ENCODE measurements at places on chromosomes 5 and 9.

DNA sequence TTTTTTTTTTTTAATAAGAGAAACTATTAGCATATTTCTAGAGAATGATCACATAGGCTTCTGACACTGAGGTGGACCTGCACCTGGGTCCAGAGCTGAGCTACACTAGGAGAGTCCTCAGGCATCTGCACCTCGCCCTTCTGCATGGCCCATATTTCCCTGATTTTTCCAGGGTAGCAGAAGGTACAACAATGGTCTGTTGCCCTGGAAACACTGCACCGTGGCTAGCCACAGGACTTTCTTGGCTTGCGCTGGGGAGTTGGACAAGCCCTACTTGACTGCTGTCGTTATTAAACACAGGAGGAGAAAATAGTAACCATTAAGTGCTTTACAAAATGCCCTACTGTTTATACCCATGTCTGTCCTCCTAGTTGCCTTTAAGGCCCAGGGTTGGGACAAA, 615.7 kb upstream of the MEF2C start:
- no peak for DNase-seq

- DNase-seq = no peak
These were observed 9.9 kb downstream of the PRUNE2 start for GRCh38 chr9:76896035-76896434.

- no peak for DNase-seq
These were observed 1.1 kb upstream of the SPIN1 start for GRCh38 chr9:88387036-88387551.

- DNase-seq = no peak
These were observed 24.6 kb downstream of the CNTLN start for GRCh38 chr9:17159469-17159868.

DNA sequence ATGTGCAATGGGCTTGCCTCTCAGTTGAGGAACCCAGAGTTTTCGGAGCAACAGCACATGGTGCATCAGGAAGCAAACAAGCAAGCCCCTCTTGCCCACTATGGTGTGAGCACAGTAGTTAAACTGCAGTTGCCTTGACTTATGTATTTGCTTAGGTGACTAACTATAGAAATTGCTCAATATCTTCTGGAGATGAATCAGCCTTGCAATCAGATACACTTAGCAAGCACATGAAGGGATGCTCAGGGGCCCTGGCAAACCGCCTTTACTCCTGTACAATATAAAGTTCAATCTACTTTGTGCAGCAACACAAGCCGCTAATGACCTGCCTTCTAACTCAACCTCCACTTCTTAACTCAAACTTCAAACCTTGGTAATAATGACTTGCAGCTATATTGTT, 581.7 kb upstream of the RIOK2 start:
- DNase-seq = no peak

DNA sequence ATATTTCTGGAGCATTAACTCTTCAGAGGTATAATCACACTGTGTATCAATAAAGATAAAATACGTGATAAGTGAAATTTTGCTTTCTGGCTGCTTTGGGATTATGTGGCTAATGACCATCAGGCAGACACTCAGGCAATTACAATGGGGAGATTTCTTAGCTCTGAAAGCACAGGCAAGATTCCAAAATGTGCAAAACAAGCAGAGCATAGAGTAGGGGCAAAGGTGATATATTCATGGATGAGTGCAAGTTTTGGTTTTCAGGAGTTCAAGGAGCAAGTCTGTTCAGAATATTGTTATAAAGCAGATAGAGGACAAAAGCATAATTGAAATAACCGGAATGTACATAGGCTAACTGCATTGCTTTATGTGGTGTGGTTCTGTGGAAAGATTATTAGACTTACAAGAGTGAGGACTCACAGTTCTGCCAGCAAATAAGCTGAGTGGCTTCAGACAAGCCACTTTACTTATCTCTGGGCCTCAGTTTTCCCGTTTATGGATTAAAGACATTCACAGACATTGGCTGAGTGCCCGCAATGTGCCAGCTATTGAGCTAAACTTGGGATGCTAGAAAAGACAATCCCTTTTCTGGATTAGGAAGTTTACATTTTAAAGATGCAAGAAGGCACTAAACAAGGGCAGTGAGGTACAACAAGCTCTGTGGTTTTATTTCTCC, 945.6 kb upstream of the ARRDC3 start:
- DNase-seq = no peak
